ENCODE measurements at places on chromosomes 2 and 18.

DNA sequence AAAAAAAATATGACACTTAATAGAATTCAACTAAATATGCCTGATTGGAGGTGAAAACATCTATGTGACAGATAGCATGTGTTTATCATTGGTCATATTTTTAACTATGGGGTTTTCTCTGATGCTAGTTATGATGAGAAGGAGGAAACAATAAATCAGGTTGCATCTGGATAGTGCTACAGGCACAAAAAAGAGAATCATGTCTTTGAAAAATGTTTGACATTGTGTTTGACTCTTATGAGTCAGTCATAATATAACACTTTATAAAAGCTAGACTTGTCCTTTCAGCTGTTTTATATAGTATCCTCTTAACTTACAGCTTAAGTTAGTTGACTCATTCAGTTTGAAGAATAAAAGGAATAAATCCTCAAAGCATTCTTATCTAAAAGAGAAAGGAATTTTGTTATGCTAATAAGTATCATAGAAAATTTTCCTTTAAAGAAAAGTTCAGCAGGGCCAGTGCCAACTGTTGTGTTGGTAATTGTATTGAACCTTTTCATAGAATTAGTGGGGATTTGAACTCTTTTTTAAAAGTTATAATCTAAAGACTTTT lies 78.4 kb upstream of the UBXN4 start:
- DNase-seq, result no peak

- no peak for DNase-seq
These were observed 536.3 kb upstream of the TNP1 start for GRCh38 chr2:217396165-217396564.

GRCh38 chr2:124254621-124255020 lies 229.5 kb downstream of the CNTNAP5 start:
- DNase-seq, result no peak

GRCh38 chr2:221123396-221123795 lies 448.7 kb downstream of the EPHA4 start:
- no peak for DNase-seq

DNA sequence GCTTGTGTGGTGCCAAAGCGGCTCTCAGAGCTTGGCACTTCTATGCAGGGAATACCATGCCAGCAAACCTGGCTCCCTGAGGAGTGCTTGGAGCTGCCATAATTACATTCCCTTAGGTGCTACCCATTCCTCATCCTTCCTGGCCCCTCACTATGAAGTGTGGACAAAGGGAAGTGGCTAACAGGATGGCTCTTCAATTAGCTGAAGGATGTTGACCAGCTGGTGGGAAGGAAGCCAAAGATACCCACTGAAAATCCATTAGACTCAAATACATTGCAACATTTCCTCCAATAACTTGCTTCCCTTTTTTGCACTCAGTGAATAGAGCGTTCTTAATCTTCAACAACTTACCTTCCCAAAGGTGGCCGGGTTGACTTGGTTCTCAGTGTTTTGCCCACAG lies 8.5 kb downstream of the RFX8 start:
- DNase-seq, result no peak

DNA sequence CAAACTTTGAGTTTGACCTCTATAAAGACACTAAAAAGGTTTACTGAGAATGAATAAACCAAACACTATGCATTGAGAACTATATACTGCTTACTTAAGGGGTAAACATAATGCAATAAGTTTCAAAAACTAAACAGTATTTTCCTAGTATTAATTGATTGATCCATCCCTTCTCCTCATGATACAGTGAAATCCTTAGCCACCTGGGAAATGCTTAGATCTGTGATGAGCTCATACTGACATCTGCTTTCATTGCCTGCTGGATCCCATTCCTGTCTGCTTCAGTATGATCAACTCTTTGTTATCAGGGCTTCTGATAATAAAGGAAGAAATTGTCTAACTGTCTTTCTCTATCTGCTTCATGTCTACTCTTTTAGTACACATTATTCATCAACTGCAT lies 74.9 kb upstream of the UBE2E3 start:
- DNase-seq, result peak; percentile 6

DNA sequence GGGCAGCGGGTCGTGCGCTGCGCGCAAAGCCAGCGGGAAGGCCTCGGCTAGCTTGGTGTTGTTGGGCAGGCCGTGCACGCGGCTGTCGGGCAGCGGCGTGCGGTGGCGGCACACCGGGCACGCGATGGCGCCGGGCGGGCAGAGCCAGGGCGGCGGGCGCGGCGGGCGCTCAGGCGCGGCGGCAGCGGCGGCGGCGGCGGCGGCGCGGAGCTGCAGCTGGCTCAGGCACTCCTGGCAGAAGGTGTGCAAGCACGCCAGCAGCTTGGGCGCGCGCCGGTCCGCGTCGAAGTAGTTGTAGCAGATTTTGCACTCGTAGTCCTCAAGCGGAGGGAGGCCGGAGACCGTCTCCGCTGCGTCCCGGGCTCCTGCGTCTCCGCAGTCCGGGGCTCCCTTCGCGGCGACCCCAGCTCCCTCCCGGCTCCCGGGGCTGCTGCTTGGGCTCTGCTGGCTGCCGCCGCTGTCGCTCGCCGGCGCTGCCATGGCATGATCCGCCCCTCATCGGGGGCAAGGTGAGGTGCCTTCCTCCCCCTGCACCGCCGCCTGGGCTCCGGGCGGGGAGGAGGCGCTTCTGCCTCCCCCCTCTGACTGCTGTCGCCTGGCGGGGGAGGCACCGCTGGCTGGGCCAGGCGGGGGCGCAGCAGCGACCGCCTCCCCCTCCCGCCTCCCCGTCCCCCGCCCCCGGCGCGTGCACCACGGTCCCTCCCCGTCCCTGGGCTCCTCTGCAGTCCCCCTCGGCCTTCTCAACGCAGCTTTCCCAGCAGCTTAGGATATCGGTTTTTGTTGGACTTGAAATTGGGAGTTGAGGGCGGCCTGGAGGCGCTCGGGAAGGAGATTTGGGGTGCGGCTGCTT lies 21.0 kb upstream of the PAX3 start:
- peak; percentile 42 for DNase-seq

DNA sequence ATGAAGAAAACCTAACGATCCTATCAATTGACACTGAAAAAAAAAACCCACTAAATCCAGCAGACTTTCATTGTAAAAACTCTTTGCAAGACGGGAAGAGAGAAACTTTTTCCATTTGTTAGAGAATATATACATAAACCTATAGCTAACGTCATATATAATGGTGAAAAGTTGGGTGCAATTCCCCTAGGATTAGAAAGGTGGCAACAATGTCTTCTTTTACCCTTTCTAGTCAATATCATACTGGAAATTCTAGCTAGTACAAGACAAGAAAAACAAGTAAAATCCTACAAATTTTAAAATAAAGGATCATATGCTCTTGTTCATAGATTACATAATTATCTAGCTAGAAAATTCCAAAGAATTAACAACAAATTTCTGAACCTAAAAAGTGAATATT lies 1596.5 kb upstream of the LRRTM1 start:
- DNase-seq, result no peak

DNA sequence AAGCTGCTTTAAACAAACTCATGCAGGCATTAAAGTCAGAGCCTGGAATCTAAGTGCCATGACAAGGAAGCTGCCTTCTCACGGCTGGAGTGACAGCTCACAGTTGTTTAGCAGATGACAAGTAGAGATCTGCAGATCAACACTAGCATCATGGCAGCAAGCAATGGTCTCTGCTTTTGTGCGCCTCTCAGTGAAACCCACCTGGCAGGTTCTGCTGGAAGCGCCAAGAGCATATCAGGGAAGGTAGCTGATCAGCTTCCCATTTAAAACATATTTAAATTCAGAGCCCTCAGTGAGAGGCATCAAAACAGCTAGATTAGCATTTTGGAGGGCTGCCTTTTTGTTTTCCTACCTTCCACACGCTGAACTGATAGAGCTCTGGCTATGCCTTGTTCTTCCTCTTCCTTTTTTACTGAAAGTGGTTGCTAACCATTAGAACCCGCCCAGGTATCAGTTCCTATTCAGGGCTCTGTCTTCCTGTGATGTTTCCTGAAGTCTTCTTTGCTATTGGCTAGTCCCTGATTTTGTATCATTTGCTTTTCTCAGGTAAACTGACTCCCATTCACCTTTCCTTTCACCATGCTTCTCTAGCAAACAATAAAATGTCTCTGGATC lies 70.8 kb downstream of the TMEM200C start:
- no peak for DNase-seq

- DNase-seq, result no peak
These were observed 111.7 kb upstream of the KLHL14 start for GRCh38 chr18:32884543-32884942.

- no peak for DNase-seq
These were observed 18.7 kb downstream of the PCARE start for GRCh38 chr2:29055601-29056000.

- DNase-seq, result no peak
These were observed 35.5 kb upstream of the CD28 start for GRCh38 chr2:203670939-203671338.

DNA sequence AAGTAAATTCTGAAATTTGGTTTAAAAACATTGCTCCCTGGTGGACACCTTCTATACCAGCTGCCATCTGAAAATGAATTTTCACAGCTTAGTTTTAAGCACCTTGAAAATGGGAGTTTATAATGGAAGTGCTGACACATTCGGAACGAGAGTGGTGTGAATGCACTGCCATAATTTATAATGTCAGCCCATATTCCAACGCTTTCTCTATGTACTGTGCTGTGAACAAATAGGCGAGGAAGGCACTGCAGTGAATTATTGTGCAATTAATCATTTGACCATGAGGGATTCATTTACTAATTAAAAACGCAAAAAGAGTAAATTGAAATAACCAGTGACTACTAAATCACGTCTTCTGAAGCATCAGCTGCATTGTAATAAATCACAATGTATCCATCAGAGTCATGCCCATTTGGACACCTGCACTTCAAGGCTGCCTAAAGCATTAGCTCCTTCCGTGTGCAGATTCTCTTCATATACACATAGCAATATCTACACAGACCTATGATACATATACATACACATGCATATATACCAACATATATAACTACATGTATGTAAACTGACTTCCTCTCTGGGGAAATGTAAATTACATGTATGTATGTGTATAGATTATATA lies 699.8 kb downstream of the GALR1 start:
- DNase-seq, result no peak

GRCh38 chr2:112048887-112049286 lies 6.2 kb upstream of the TMEM87B start:
- DNase-seq, result peak; percentile 81

GRCh38 chr2:19837235-19837766 lies 64.5 kb downstream of the TTC32 start:
- no peak for DNase-seq

DNA sequence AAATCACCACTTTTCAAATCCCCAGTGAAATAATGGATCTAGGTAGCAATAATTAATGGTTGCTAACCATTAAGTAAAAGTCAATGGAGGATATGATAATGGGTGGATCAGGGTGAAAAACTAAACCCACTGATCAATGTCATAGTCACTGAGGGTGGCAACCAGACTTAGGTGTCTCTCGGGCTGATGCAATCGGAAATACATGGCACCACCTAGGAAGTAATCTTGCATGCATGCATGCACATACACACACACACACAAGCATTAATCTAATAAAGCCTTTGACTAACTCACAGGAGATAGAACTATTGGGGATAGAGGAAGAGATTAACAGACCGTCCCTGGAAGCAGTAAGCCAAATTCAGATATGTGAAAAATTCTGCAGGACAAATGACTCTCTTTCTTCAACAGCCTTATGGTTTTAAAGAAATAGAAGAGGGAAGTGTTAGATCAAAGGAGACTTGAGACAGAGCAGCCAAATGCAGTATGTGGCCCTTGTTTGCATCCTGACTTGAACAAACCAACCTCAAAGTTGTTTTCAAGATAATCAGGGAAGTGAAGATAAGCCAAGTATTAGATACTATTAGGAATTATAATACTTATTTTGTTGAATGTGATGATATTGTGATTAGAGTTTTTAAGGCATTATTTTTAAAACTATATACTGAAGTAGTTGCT lies 186.0 kb upstream of the RMP24 start:
- no peak for DNase-seq

- no peak for DNase-seq
These were observed 15.4 kb downstream of the CAVIN2 start for GRCh38 chr2:191831410-191831994.

- no peak for DNase-seq
These were observed 209.0 kb upstream of the COPS8 start for GRCh38 chr2:236876642-236877041.

- no peak for DNase-seq
These were observed 99.7 kb upstream of the CYRIA start for GRCh38 chr2:16765356-16765755.

GRCh38 chr2:58608146-58608545 lies 367.0 kb upstream of the FANCL start:
- DNase-seq, result no peak

- no peak for DNase-seq
These were observed 101.9 kb downstream of the CTIF start for GRCh38 chr18:48640566-48641270.

GRCh38 chr2:17815468-17816184 lies 634 bp upstream of the MSGN1 start:
- peak; percentile 66 for DNase-seq

- DNase-seq, result peak; percentile 37
These were observed 9.7 kb downstream of the OXER1 start for GRCh38 chr2:42754021-42754775.

DNA sequence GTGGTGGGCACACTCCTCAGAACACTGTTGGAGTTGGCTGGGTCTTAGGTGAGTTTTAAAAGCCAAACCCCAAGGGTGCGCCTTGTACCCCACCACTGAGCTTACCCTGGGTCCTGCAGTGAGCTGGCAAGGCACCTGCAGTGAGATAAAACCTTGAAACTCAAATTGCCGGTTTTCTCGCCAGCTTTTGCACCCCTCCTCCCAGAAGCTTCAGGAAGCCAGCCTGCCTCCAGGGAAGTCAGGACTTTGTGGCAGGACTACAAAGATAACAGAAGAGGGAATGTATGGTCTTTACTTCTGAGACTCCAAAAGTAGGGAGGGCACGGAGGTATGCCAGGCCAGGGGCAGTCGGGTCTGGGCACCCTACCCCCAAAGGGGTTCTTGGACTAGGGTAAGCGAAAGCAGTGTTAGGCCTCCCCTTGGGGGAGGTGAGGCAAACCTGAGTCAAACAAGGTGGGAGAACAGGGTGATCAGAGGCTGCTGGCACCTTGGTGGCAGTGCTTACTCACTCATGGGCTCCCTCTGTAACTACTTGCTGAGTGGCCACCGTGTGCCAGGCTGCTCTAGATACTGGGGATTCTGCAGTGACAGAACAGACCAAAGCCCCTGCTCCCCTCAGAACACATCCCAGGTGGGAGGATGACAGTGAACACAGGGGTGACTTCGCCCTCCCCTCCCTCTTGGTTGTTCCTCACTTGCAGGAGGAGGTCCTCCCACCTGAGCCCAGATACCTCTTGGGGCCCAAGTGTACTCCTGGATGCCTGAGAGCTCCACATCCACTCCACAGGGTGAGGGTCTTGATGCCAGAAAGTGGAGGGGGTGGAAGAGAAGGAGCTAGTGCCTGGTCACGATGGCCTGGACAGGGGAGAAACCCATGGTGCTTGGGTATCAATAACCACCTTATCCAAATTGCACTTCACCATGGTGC lies 69.3 kb upstream of the RGPD5 start:
- DNase-seq, result no peak
